ENCODE measurements at places on chromosomes 12 and 14.
A peak's percentile ranks its signal among the peaks of the same experiment; 100 is the strongest.

DNA sequence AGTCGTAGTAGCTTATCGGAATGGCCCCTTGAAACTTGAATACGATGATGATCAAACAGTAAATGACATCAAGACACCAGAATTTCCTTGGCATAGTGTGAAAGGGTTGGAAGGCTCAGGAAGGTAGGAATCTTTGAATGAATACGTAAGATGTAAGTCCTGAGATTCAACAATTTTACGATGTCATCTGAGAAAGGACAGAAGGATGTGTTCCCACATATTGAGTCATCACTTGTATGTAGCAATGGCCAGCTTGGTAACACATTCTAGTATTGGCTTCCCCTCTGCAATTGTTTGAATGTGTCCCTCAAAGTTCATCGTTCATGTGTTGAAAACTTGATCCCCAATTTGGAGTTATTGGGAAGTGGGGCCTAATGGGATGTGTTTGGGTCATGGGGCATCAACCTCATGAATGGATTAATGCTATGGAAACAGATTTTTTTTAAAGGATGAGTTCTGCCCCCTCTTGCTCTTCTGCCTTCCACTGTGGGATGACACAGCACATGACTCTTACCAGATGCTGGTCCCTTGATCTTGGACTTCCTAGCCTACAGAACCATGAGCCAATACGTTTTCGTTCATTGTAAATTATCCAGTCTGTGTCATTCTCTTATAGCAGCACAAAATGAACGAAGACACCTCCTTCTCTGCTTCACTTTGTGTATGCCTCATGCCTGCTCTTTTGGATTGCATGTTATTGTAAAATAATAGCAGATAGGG lies 284.6 kb downstream of the BCAT1 start:
- no peak for DNase-seq

DNA sequence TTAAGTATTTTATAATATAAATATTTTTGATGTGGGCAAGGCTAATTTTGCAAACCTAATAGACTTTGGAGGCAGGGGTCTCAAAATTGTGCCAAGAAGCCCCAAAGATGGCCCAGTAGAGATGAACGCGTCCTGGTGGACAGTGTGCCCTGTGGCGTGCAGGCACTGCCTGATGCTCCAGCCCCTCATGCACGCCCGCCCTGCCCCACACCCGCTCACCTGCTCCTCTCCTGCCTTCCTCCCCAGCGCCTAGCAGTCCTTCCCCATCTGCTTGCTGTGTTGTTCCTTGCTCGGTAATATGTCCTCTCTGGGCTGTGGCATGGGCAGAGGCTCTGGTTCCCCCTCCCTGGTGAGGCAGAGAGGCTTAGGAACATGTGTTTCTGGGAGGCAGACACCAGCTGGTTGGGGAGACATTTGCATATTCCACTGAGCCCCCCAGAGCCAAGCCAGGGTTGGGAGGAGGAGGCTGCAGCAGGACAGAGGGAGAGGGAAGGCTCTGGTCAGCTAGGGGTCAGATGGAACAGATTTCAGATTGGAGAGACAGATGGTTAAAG lies 46.8 kb upstream of the GPATCH2L start:
- DNase-seq = no peak

DNA sequence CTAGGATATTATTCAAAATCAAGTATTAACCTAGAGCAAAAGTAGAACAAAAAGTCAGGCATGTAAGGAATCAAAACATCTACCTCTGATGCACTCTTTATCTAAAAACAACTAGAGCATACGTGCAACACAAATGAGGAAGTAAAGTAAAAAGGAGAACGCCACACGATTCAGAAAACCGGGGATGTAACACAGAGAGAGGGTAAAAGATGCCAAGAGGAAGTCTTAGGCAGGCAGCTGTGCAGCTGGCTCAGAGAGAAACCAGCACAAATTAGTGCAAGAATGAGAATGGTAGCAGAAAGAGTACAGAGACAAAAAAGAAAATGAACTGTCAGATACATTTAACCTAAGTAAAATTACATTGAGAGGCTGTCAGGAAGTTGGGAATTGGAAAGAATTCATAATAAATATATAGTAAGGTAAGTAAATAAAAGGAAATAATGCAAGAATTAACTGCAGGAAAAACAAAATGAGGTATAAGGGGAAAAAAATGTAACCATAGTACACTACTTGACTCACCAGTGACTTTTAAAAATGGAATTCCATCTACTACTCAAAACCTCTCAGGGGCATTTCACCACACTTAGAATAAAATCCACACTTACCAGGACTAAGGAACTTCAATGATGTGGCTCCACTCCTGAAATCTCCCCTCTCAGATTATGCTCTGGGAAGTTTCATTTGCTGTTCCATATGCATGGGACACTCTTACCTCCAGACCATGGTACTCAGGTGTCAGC lies 17.1 kb downstream of the BCAT1 start:
- DNase-seq = no peak

- DNase-seq = no peak
Measured at GRCh38 chr14:41872931-41873685, 266.4 kb downstream of the LRFN5 start.

DNA sequence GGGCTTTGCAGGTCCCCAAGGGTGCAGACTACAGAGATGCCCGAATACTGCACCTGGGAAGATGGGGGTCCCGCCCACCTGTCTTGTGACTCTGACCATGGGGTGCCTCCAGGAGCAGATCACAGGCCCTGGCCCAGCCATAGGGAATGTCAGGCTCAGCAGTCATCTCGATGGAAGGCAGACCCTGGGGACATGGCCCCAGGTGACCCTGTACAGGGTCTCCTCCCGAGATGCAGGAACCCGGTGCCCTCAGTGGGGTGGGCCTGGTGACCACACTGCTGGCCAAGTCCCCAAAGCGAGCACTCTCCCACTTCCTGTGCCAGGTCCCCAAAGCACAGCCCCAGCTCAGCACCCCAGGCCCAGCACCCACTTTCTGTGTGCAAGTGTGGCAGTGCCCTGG lies 903.7 kb upstream of the USP15 start:
- DNase-seq = no peak

GRCh38 chr12:65162609-65163008 lies 6.8 kb upstream of the LEMD3 start:
- no peak for DNase-seq

- no peak for DNase-seq
Measured at GRCh38 chr12:104323899-104324298, 20.4 kb downstream of the EID3 start.

DNA sequence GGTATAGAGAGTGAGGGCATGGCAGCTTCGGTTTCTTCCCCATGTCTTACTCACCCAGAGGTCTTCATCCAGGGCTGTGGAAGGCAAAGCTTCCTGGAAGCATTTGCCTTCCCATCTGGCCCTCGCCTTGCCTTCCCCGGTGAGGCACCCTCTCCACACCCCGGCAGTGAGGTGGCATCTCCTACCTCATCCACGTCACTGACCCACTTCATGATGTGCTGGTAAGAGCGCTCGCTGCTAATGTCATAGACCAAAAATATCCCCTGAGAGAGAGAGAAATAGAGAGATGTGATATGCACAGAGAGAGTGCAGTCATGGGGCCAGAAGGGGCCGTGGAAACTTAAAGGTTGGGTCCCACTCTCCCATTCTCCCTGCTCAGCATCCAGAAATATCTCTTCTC lies 8.3 kb upstream of the GPX2 start:
- no peak for DNase-seq

GRCh38 chr12:56080556-56081138 lies 682 bp downstream of the ERBB3 start:
- DNase-seq = no peak

- no peak for DNase-seq
Measured at GRCh38 chr12:3224530-3224903, 147.3 kb downstream of the TSPAN9 start.

DNA sequence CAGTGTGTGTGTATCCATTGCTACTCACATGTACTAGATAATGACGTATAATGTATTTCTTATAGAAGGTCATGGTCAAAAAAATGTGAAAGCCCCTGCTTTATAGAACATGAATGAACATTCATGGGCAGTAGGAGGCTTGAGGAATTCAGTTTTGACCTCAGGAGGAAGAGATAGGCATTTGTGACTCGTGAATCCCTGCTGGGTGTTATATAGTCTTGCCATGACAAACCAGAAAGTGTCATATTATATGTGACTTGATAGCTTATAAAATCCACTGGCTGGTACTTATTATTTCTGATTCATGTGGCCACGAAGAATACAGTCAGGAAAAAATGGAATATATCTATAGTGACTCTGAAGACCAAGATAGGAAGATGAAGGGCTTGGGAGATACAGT lies 287.6 kb downstream of the CEP128 start:
- DNase-seq = no peak

- no peak for DNase-seq
Measured at GRCh38 chr12:46374310-46374709, 1.7 kb upstream of the SLC38A2 start.

- no peak for DNase-seq
Measured at GRCh38 chr12:113437729-113438100, 15.5 kb downstream of the SDSL start.

- DNase-seq = no peak
Measured at GRCh38 chr12:26870491-26871419, 37.8 kb upstream of the ITPR2 start.

- no peak for DNase-seq
Measured at GRCh38 chr12:109309381-109310246, 530 bp upstream of the FOXN4 start.

DNA sequence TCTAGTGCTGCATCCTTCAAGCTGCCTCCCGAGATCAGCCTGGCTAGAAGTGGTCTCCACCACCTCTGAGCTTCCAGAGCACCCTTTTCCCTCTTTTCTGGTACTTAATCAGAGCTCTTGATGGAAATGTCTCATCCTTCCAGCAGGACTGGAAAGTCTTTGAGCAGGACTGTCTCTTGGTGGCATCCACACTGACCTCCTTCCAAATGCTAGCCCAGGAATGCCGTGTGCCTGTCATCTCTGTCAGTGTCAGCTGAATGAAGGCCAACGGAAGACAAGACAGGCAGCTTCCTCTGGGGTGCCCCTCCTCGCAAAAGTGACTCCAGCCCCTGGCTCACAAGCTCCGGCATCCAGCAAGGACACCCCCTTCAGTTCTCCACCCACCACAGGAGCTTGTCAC lies 171.3 kb upstream of the FKBP4 start:
- no peak for DNase-seq

GRCh38 chr14:49966971-49967630 lies 74.2 kb downstream of the ARF6 start:
- DNase-seq = no peak

DNA sequence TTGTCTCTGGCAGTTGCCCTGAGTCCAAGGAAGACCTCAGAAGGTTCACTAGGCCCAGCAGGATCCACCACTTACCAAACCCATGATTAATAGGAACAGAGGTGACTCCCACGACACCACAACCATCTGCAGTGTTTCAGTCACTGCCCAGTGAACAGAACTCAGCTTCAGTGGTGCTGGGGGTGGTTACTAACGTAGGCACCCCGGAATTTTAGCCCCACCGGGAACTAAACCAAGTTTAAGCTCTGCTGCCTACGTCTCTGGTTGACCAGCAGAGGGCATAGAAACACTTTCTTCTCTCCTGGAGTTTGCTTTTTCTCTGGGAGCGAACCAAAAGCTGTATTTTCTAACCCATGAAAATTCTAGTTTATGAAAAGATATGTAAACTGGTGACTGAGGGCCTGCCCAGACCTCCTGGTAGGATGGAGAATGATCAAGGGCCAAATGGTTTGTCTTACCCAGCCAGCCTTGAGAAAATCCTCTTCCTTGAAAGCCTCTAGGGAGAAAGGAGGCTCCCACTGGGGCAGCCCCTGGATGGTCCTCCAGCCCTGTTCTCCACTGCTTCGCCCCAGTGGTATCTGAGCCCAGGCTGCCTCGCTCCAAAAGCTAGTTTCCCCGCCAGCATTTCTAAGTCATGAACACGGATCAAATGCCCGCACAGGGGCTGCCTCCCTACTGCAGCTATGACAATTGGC lies 379.8 kb downstream of the DPF3 start:
- no peak for DNase-seq

- no peak for DNase-seq
Measured at GRCh38 chr14:101253948-101254347, 307.3 kb upstream of the DIO3 start.

- DNase-seq = no peak
Measured at GRCh38 chr14:35231207-35231760, 60.9 kb upstream of the PSMA6 start.

- no peak for DNase-seq
Measured at GRCh38 chr14:78131201-78131600, 39.0 kb upstream of the NRXN3 start.

DNA sequence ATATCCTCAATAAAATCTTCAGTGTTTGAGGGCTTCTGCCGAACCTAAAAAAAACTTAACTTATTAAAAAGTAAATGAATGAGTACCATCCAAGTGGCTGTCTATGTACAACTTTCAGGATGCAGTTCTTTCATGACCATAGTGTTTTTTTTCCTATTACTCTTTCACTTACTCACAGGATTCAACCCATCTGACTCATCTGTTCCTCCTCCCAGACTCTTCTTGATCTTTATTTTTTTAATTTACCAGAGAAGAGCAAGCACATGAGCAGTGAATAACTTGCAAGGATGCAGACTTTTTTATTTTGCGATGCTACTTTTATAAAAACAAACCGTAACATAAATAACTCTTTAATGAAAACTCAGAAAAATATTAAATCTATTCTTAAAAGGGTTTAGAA lies 24.5 kb downstream of the RECQL start:
- no peak for DNase-seq

GRCh38 chr12:101714877-101715444 lies 17.5 kb downstream of the CHPT1 start:
- DNase-seq = no peak

DNA sequence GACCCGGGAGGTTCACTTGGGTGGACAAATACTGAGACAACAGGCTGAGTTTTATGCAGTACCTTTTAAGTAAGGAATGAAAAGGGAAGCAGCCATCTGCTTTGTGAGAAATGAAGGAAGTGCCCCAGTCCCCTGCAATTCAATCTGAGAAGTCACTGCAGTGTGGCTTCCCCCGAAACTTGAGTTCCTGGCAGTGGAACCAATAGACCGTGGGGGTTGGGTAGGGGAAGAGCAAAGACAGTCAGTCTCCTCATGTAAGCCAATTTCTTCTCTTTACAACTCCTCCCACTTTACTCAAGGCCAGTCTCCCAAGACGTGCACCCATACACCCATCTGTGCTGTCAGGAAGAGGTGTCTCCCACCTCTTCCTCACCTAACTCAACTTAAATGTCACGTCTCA lies 206.5 kb downstream of the BCAT1 start:
- no peak for DNase-seq

GRCh38 chr14:101354726-101355125 lies 206.6 kb upstream of the DIO3 start:
- DNase-seq = no peak

- DNase-seq = peak; percentile 21
Measured at GRCh38 chr14:23294734-23295561, 7.7 kb downstream of the PPP1R3E start.

DNA sequence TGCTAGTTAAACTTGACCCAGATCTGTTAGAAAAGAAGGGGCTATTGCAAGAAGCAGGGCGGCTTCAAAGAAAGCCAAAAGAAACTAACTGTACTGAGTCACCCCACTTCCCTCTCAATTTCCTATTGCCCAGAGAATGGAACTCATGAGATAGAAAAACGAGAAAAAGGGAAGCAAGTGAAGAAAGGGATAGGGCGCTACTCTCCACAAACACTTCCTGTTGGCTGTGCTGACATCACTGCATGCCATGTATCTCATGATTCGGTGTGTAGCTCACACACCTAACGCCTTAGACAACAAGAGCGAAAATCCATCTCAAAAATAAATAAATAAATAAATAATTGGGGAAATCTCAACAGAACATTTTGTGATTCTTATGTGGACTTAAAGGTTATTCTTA lies 13.0 kb upstream of the P2RX4 start:
- DNase-seq = no peak

GRCh38 chr14:51500776-51501175 lies 150.9 kb upstream of the FRMD6 start:
- no peak for DNase-seq

- DNase-seq = no peak
Measured at GRCh38 chr12:129080821-129081220, 227.5 kb downstream of the GLT1D1 start.

Measured in NCI-H2227 treated with DMSO at 0.1 percent for 48 hours (cell line).